ENCODE measurements at places on chromosomes 1 and 21.

GRCh38 chr1:161267321-161267720, 8.8 kb downstream of the PCP4L1 start:
- no peak for DNase-seq

DNA sequence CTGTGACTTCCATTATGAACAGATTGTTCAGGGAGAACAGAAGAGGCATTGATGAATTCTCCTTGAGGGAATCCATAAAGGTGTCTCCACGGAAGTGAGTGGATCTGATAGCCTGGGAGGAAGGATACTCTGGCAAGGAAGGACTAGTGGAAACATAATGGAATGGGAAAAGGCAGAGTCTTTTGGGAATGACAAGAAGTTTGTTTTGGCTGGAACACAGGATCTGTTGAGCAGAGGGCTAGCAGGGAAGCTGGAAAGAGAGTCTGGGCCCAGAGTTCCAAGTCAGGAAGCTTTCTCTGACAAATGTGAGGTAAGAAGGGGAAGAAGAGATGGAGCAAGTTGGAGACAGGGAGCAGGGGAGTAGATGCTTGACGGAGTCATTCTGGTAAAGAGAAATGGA, 8.1 kb downstream of the ADAMTS5 start:
- DNase-seq: no peak

DNA sequence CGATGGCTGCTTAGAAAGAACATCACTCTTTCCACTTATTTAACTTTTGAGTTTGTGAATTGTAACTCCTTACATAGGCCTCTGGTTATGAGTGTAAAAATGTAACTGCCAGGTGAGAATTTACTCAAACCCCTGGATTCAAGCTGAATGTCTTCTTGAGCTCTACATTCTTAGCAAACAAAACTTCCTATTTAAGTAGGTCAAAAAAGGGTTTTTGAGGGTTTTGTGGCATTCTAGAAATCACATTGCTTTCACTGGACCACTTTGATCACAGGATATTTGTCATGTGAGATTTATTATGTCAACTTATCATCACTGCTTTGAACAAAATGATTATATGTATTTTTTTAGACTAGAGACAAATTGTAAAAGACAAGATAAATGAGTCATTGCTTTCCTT, 5.7 kb downstream of the IL23R start:
- DNase-seq: peak; percentile 74

- DNase-seq: no peak
Observed at GRCh38 chr1:8021676-8022266, 4.3 kb downstream of the ERRFI1 start.

DNA sequence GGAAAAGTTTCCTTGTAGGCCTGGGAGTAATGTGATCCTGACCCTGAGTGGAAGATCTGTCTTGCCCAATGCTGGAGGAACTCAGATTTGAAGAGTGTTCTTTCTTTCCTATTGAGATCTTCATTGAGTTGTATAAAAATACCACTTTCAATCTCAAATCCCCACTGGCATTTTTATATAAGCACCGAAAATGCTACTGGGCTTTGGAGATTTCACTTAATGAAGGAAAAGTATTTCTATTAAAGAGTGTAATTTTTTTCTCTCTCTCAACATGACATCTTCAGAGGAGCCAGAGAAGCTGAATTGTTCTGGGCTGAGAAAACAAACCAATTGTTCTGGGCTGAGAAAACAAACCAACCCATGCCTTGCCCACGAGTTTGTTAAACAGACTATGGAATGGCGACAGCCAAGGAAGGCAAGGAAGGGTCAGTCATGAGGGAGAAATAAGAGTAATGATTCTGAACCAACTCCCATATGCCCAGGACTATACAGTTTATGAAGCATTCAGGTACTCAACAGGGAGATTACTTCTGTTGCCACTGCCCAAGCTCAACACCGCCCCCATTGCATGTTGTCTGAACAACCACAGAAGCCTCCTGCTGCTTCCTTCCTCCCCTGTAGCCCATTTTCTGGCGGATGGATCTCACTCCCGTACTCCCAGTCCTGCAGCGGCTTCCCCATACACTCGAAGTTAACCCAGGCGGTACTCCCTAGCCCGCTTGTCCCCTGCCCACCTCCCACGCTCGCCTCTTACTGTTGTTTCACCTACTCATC, 103.2 kb downstream of the BEND5 start:
- no peak for DNase-seq

GRCh38 chr1:8089535-8090228, 63.6 kb upstream of the ERRFI1 start:
- no peak for DNase-seq

DNA sequence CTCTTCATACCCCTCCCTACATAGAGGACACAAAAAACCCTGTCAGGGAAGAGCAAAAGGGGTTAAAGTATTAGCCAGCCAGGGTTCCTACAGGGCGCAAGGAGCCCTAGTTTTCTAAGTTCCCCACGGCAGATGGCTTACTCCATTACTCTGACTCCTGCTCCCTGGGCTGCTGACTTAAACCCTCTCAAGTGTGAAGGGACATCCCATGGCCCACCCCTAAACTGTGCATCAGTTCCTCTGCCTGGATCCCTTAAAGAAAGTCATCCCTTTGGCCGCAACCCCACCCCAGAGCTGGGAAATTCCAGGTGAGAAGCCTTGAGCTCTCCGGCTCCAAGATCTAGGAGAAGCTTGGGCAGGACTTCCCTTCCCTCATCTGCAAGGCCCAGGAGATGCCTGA, 236.0 kb downstream of the TOMM20 start:
- no peak for DNase-seq

DNA sequence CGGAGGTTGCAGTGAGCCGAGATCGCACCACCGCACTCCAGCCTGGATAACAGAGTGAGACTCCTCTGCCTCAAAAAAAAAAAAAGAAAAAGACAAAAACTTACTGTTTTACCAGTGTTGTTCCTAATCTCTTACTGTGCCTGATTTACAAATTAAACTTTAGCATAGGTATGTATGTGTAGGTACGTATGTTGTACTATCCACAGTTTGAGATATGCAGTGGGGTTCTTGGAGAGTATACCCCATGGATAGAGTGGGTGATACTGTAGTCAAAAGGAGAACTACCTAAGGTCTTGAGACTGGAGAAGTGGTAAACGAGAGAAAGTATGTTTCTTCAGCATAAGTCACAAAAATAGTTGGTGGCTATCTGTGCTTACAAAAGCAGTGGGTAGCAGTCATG, 38.6 kb downstream of the RNF11 start:
- no peak for DNase-seq

- no peak for DNase-seq
Observed at GRCh38 chr1:116537040-116537831, 33.6 kb downstream of the CD58 start.

GRCh38 chr1:27132624-27133023, 22.3 kb downstream of the SLC9A1 start:
- DNase-seq: no peak

DNA sequence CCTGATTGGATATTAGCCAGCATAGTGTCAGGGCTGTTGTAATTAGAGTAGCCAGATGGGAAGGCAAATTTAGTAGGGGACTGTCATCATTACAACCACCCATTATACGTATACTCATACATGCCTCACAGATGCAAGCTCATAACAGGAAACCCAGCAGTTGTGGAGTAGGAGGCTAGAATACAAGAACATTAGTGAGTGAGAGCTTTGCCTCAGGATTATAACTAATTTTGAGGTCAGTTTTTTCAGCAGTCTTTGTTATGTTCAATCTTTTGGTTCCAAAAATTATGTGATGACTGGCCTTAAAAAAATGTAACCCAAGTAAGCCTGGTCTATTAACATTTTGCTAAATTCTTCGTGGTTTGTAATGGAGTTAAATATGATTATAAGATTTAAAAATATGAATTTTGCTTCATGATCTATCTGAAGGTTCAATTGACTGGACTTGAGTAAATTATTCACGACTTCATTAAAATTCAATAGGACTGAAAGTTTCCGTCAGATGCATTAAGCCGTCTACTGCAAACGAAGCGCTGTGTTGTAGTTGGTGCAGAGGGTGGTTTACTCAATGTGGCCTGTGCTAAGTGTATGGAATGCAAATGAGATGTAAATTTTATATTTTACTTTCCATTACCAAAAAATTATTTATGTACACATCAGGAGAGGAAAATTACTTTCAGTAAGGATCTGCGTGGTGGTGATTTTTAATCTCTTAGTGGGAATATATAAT, 48.8 kb downstream of the KCNK1 start:
- no peak for DNase-seq

- DNase-seq: no peak
Observed at GRCh38 chr1:184359909-184360308, 26.9 kb upstream of the C1orf21 start.

DNA sequence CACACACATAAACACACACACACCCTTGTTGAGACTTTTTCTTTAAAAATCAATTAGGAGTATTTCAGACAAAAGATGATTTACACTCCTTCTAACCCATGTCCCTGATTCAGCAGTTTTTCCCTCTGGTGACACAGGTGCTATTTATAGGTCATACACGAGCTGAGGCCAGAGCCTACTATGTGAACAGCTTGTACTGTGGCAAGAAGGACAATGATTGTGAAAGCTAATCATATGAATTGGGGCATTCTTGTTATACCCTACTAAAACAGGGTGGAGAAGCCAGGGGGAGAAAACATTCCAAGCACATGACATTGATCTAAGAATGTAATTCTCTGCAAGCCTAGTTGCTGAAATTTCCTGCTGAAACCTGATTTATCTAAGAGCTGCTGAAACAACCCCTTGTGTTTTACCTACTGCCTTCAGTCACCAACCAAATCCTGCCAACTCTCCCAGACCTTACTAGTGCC, 60.3 kb downstream of the XCL1 start:
- no peak for DNase-seq

DNA sequence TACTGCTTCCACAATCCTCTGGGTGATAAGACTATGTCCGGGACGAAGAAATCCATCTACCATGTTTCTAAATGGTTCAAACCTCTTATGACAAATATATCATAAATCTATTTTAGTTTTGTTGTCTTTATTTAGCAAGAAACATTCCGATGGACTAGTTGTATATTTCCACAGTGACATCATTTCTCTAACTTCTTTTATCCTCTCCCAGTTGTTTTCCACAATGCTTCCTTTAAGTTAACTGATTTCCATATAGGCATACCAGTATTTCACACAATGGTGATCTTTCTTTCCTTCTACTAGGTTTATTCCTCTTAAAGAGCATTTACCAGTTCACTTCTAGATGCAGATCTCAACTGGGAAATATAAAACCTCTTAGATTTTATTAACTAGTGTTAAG, 44.8 kb downstream of the USP1 start:
- no peak for DNase-seq

DNA sequence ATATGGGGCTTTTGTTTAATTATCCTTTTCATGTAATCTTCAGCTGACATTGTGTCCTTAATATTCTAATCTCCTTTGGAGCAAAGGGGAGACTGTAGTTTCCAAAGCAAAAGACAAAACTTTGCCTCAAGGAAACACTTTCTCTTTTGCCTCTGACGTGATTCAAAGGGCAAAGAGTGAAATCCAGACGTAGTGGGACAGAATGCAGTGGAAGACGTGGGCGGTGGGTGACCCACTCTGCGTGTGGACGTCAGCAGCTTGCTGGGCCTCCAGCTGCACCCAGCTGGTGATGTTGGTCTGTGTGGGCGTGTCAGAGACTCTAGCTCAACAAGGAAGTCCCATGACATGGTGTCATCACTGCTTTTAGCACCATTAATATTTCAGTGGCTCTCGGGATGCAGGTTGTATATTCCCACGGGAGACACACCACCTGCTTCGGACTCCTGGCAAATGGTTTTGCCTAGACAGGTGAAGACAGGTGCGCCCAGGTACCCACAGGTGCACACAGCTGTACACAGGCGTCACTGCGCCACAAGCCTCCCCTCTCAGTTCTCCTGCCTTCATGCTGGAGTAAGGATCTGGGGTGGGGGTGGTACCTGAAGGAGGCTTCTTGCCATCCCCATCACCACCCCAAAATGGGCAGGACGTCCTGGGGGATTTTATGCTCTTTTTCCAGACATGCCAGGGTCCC, 292.1 kb upstream of the VAMP3 start:
- DNase-seq: no peak

- DNase-seq: peak; percentile 65
Observed at GRCh38 chr1:228664399-228664914, 70.8 kb upstream of the RHOU start.

DNA sequence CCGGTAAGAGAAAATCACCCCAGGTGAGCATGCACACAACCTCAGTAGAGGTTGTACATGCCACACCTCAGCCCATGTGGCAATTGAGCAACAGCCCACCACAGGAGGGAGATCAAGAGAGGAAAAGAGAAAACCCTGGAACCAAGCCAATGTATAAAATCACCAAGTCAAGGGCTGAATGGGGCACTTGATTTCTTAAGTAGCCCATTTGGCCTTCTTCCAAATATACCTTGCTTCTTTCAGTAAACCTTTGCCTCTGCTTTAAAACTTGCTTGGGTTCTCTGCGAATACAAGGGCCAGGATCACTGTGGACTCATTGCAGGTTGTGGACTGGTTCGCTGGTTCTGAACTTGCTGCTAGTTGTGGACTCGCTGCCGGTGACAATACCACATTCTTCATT, 1814.0 kb downstream of the PLA2G4A start:
- no peak for DNase-seq

- no peak for DNase-seq
Observed at GRCh38 chr1:164613176-164613575, 54.2 kb downstream of the PBX1 start.

DNA sequence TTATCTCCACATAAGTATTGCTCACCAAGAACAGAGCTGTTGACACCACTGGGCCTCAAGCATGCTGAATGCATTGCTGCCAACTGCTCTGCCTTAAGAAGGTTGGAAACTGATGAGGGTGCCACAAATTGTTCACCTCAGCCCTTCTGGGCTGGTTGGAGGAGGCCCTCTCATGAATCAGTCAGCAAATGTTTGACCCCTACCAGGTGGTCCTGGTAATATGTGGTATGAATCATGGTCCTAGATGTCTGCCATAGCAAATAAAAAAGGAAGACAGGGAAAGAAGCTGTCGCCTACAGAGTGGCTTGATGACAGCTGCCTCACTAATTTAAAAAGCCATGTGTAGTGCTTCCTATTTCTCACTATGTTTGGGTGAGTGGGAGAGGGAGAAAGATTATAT, 12.2 kb downstream of the SPATA46 start:
- DNase-seq: no peak

- DNase-seq: no peak
Observed at GRCh38 chr1:222653178-222653827, 35.4 kb downstream of the MIA3 start.

DNA sequence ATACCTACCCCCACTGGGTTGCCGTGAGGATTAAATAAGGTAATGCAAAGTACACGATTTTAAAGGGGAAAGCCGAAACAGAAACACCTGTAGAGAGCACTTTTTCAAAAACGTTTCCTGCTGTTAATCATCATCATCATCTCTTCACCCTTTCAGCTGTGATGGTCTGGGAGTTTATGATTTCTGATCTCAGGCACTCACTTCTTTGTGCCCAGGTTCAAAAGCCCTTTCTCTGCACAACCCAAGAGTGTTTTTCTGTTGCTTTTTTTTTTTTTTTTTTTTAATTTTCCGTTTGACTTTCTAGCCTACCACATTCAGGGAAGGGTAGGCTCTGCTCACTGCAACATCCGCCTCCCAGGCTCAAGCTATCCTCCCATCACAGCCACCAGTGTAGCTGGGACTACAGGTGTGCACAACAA, 936 bp upstream of the UBXN11 start:
- DNase-seq: peak; percentile 65

GRCh38 chr1:36989241-36989640, 45.1 kb downstream of the GRIK3 start:
- DNase-seq: no peak
